ENCODE measurements at places on chromosomes 4 and X. TPM values are rescaled to one million over a fixed set of nuclear protein-coding genes. Genes with fewer than 3 reads are reported as not detected.
A peak's percentile ranks its signal among the peaks of the same experiment; 100 is the strongest.

DNA sequence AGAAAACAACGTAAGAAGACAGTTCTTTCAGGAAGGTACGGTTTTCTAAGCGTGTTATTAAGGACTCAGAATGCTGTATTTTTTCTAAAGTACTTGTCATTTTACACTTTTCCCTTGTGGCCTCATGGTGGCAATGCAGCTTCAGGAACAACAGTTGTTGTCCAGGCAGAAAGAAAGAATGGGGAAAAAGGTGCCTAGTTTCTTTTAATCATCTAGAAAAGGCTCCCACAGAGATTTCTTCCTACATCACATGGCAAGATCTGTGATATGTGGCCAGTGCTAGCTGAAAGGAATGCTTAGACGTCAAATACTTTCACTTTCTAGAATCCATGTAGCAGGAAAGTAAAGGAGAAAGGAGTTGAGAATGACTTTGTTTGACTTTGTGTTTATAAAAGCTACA lies 49.0 kb upstream of the TRAM1L1 start:
- H3K36me3 ChIP-seq, result no peaks in the 10 kb centered on the region
- H3K27me3 ChIP-seq, result no peaks in the 10 kb centered on the region
- H3K4me1 ChIP-seq, result no peaks in the 10 kb centered on the region
- H3K27ac ChIP-seq, result no peak overlapping the region
- H3K4me3 ChIP-seq, result no peak overlapping the region

DNA sequence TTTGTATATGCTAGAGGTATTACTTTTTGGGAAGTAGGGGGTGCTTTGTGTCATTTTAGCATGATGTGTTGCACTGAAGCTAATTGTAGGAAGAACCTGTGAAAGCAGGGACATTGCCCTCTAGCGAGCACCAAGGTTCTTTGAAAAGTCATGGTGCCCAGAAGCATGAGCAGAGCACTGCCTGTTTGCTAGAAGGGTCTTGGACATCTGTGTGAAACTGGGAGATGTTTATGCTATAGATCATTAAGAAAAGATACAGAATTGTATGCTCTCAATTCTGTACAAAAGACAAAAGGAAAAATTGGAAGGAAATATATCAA lies 14.7 kb downstream of the GRPR start:
- no peaks in the 10 kb centered on the region for H3K36me3 ChIP-seq
- peaks cover 7% of the 10 kb centered on the region for H3K27me3 ChIP-seq
- peaks cover 3% of the 10 kb centered on the region for H3K4me1 ChIP-seq
- DNase-seq, result no peak

- no peaks in the 10 kb centered on the region for H3K36me3 ChIP-seq
- no peak overlapping the region for H3K4me3 ChIP-seq
- DNase-seq, result no peak
- no peaks in the 10 kb centered on the region for H3K4me1 ChIP-seq
Observed at GRCh38 chrX:14359727-14360126, 169.6 kb upstream of the GLRA2 start.

GRCh38 chrX:31931225-31931624 lies 859.4 kb upstream of the FTHL17 start:
- no peaks in the 10 kb centered on the region for H3K36me3 ChIP-seq
- no peak overlapping the region for H3K4me3 ChIP-seq
- no peaks in the 10 kb centered on the region for H3K27me3 ChIP-seq
- DNase-seq, result no peak

- no peaks in the 10 kb centered on the region for H3K36me3 ChIP-seq
- peaks cover 10% of the 10 kb centered on the region for H3K4me1 ChIP-seq
- H3K27ac ChIP-seq, result no peak overlapping the region
- H3K4me3 ChIP-seq, result no peak overlapping the region
Observed at GRCh38 chrX:134191281-134191680, 45.7 kb upstream of the CCDC160 start.

- H3K27me3 ChIP-seq, result no peaks in the 10 kb centered on the region
- no peaks in the 10 kb centered on the region for H3K4me1 ChIP-seq
- no peak for DNase-seq
- H3K4me3 ChIP-seq, result no peak overlapping the region
- no peaks in the 10 kb centered on the region for H3K36me3 ChIP-seq
Observed at GRCh38 chrX:121479406-121479805, 432.0 kb downstream of the GLUD2 start.

DNA sequence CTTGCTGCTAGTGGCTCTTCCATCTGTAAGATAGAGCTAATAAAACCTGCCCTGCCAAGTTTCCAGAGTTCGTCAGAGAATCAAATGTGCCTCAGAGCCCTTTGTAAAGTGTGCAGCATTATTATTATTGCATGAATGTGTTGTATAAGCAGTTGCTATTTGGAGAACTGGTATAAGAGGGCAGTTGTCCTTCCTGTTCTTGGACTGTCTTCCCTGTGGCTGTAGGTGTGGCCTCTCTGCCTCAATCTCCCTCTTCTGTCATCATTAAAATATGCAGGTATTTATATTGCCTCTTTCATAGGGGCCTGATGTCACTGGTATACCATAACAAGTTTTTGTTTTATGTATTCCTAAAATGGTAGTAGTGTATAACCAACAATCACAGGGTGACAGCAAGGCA lies 3.8 kb downstream of the MTM1 start:
- H3K27ac ChIP-seq, result peak overlapping the region; percentile 93
- H3K36me3 ChIP-seq, result no peaks in the 10 kb centered on the region
- H3K4me3 ChIP-seq, result peak overlapping the region; percentile 66
- no peaks in the 10 kb centered on the region for H3K27me3 ChIP-seq
- DNase-seq, result no peak

- peaks cover 9% of the 10 kb centered on the region for H3K4me1 ChIP-seq
- H3K27ac ChIP-seq, result no peak within 1 kb of the TSS
- H3K36me3 ChIP-seq, result no peaks in the 10 kb centered on the region
Observed at GRCh38 chrX:37349221-37350033, at the start of gene PRRG1. TSS of gene PRRG1 (plus strand) at chrX:37349364. CDS start at chrX:37406250, 56,886 bp downstream.

DNA sequence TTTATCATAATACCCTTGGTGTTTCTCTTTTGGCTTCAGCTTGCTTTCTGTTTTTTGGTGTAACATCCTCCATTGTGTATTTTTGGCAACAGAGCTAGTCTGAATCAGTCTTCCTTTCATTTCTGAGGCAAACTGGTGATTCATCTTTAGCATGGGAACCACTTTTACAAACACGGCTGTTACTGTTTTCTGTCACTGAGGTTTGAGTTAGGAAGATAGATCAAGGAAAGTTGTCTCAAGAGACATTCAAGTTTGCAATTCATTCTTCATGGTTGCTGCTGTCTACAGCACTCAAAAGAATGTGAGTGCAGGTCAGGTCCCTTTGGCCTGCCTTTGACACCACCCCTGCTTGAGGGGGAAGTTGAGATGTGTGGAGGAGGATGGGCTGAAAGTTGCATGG lies 36.3 kb downstream of the IL21 start:
- H3K27me3 ChIP-seq, result no peaks in the 10 kb centered on the region
- H3K27ac ChIP-seq, result peak overlapping the region; percentile 92
- peak; percentile 33 for DNase-seq
- peaks cover 57% of the 10 kb centered on the region for H3K4me1 ChIP-seq

DNA sequence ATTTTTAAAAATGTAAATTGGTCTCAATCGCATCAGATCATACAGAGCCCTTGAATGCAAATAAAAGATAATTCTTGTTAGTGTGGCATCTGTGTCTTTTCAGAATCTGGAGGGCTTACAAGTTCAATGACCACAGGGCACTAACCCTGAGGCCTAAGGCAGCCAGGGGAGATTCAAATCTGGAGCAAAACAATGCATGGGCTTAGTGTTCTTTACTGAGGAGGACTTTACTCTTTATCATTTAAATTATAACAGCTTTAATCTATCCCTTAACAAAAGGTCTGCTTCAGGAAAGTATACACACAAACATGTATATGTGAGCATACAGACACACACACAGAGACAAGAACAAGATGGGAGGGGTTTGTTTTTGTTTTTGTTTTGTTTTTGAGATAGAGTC lies 51.0 kb upstream of the NSUN7 start:
- no peaks in the 10 kb centered on the region for H3K36me3 ChIP-seq
- DNase-seq, result no peak
- peaks cover 3% of the 10 kb centered on the region for H3K27me3 ChIP-seq
- peak overlapping the region; percentile 29 for H3K27ac ChIP-seq

DNA sequence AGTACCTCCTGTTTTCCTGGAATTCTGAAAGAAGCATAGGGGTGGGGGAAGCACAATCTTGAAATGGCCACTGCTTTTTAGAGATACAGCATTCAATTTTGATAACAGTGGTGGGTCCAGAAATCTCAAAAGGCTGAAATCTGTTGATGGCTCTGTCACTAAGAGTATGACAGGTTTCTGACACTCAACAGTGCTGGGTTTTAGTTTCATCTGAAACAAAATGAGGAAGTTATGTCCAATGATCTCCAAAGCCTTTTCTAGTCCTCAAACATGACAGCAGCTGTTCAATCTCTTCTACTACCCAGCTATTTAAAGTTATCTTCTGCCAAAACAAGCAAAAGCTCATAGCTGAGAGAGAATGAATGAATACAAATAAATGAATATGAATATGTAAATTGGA lies 110.5 kb downstream of the IL1RAPL1 start:
- no peak overlapping the region for H3K4me3 ChIP-seq
- no peak for DNase-seq

DNA sequence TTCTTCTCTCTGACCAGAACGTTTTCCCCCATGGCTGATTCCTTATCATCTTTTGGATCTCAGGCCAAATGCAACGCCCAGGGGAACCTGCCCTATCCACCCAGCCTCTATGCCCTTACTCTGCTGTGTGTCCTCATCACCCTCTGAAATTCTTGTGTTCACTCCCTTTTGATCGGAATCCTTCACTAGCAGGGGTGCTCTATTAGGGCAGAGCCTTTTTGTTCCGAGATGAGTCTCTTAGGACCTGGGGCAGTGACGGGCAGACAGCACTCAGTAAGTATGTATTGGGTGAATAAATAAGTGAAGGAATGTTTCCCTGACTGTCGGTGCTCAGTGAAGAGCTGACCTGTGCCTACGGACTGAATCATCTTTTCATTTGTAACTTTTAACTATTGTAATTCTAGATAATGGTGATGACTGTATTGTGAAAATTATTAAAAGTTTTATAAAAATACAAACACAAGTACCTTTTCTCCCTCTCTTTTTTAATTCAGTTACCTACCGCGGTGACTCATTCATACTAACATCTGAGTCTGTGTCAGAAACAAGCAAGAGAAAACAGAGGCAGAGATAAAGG lies 4.8 kb upstream of the TENM3 start:
- H3K4me1 ChIP-seq, result no peaks in the 10 kb centered on the region
- DNase-seq, result no peak
- H3K36me3 ChIP-seq, result no peaks in the 10 kb centered on the region
- H3K27ac ChIP-seq, result no peak overlapping the region
- no peaks in the 10 kb centered on the region for H3K27me3 ChIP-seq

GRCh38 chr4:95500361-95500760 lies 48.4 kb downstream of the UNC5C start:
- H3K4me1 ChIP-seq, result no peaks in the 10 kb centered on the region
- no peak for DNase-seq
- no peak overlapping the region for H3K27ac ChIP-seq
- H3K4me3 ChIP-seq, result no peak overlapping the region
- no peaks in the 10 kb centered on the region for H3K36me3 ChIP-seq
- H3K27me3 ChIP-seq, result peaks cover 6% of the 10 kb centered on the region

OPHN1 gene
- total RNA-seq, result 0.07 TPM

ASMT gene
- total RNA-seq, result 0.51 TPM

TNIP3 gene
- total RNA-seq, result 3.7 TPM

MND1 gene
- 41.9 TPM for total RNA-seq

ARSD gene
- total RNA-seq, result 1.6 TPM

PCYT1B gene
- 0.43 TPM for total RNA-seq

All from activated CD4-positive, alpha-beta T cell treated with anti-CD3 and anti-CD28 coated beads for 36 hours (primary cell).